Dermis blood vessel endothelial cell (primary cell): ENCODE measurements at places on chromosomes 6 and 20. TPM values are rescaled to one million over a fixed set of nuclear protein-coding genes. Genes with fewer than 3 reads are reported as not detected.

DNA sequence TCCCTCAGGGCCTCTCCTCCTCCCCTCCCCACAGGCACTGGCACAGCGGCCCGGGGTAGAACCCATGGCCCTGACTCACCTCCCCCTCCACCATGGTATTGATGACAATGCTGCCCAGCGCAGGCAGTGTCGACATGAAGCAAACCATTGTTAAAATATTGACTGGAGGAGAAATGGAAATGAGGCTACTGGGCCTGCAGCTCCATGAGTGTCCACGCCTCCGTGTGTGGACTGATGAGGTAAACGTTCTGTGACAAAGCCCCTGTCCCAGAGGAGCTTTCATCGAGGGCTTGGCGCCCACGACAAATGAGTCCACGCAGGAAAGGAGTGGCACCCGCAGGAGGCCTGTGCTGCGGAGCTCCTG, 402.7 kb downstream of the TAF4 start:
- DNase-seq, result no peak

- no peak for DNase-seq
Measured at GRCh38 chr6:35048631-35049083, 92.5 kb downstream of the TCP11 start.

GRCh38 chr20:57672164-57672563, 37.7 kb downstream of the PMEPA1 start:
- peak; percentile 95 for DNase-seq

DNA sequence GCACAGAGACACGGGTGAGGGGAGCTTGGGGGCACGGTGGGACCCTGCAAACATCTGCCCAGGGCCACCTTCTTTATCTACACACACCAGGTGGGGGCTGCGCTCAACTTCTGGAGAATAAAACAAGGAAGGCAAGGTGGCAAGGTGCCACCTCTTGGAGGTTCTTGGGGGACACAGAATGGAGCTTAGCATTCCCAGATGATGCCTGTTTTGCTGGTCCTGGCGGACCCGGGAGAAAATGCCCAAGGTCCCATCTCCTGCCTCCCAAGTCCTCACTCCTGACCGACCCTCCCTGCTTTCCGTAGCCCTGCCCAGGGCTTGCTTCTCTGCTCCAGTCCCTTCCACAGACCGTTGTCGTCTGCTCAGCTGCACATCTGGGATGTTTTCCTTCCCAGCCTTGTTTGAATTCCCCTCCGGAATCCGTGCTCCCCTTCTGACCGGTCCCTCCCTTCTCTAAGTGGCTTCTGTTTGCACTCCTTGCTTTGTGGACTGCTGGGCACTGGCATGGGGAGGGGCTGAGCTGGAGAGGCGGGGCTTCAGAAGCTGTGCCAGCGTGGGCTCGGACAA, 13.1 kb downstream of the ITPR3 start:
- peak; percentile 41 for DNase-seq

DNA sequence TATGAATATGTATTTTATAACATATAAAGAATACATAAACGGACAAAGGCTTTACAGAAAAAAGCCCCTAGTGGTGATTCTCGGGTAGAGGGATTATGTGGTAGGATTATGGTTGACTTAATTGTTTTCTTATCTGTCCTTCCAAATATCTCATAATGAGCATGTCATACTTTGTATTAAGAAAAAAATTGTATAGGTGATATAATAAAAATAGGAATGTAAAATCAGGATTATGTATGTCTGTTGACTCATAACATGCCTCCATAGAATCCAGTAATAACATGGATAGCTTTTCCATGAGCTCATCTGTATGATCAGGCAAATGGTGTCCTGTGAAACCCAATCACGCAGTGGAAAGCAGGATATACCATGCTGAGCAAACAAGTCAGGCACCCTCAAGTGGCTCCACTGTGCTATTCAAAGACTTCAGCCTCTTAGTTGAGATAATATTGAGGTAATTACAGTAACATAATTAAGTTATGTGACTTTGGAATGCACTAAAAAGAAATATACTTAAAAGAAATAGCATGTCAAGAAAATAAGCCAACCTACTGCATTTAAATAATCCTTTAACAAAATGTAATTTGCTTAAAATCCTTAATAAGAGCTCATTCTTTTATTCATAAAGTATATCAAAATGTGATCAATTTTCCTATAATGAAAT, 39.6 kb upstream of the PRELID3B start:
- peak; percentile 12 for DNase-seq

GRCh38 chr20:12152996-12153395, 235.3 kb downstream of the BTBD3 start:
- no peak for DNase-seq

Gene TSPO2
- total RNA-seq, result not detected in 2 replicates

GRCh38 chr6:161168281-161168891, 105.5 kb downstream of the AGPAT4 start:
- peak; percentile 95 for DNase-seq

DNA sequence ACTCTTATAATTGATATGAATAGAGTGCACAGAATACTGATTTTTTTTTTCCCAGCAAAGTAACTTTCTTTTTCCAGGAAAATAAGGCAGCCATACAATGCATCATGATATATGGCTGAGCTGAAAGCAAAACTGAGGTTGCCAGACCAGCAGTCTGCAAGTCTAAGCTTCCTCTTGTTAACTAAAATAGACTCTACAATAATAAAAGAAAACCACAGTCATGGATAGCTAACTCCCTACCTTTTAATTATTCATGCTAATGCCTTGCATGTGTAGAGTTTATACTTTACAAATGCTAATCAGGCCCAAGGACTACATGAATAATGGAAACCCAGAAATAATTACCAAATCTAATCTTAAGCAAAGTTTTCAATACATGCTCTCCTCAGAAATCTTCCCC, 47.4 kb downstream of the MAP7 start:
- no peak for DNase-seq

GRCh38 chr6:141735126-141735525, 397.6 kb upstream of the GJE1 start:
- DNase-seq, result no peak

Gene ULBP2
- total RNA-seq, result 2.0 and 3.7 TPM in 2 replicates

Gene KIF25
- not detected in 2 replicates for total RNA-seq

Gene PLEKHG1
- total RNA-seq, result 42.3 and 74.5 TPM in 2 replicates

DNA sequence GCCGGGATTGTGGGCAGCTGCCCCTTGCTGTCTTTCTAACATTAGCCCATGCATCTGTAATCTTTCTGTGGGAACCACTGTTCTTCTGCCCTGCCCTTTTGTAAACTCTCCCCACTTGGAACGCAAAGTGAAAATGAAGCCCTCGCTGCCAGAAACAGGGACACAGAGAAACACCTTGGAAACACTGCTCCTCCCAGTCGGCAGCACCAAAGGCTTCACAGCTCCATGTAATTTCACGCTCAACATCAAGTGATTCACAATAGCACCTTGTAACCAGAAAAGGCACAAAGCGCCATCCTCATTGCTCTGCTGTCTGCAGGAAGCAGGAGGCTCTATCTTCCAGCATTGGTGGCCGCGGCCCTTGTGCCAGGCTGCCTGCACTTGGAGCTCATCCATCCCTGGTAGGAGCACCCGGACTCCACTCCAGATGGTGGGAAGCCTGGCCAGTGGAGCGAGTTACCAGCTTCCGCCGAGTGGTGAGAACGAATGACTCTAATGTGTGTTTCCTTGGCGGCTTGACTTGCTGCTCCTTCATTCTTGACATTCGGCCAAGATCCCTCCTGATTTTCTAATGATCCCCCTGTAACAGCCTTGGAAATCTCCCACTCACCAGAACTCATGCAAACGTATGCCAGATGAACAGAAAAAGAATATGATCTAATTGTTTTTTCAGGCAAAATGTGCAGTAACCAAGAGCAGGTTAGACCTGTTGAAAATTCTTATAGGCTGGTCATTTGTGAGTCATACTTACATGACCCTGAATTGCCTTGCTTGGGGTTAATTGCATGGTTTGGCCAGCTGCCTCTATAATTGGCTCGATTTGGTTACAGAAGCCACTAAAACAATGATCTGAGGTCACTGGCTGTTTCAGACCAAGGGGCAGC, 169.1 kb upstream of the CDYL start:
- DNase-seq, result peak; percentile 96

Gene OR2B6
- total RNA-seq, result not detected in 2 replicates

Gene C20orf96
- total RNA-seq, result 3.2 and 6.7 TPM in 2 replicates

DNA sequence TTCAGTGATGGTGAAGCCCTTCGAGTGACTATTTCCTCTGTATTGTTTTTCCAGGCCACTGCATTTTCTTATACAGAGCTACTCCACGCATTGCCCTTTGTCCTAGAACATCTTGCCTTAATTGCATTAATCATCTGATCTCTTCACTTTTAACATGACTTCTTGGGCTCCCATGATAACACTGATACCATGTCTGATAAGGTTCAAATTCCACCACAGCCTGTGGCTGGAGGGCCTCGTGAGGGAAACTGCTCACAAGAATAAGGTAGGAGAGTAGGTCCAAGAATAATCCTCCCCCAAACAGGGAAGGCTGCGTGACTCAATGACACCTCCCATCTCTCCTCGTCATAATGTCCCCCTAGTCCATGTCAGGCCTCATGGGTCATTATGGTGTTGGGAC, 165.5 kb upstream of the ECI2 start:
- no peak for DNase-seq

DNA sequence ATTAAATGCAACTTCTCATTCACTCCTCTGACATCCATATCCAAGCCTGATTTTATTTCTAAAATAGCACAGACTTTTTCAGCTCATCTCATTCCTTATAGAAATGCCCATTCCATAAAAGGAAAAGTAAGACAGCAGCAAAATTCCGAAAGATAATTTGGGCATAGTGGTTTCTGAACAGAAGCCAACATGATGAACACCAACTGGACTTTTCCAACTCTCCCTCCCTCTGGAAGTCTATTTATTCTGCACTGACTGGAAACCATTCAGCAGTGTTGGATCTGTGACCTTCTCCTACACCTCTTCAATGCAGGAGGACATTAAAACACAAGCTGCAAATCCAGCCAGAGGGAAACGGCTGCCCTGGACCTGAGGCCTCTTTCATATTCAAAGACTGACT, 306.2 kb upstream of the NT5E start:
- DNase-seq, result no peak

Gene ZNF334
- total RNA-seq, result 0.34 and 2.8 TPM in 2 replicates

- DNase-seq, result no peak
Measured at GRCh38 chr6:133906050-133906449, 17.1 kb downstream of the TCF21 start.

Gene CYP39A1
- total RNA-seq, result 0.74 and 3.4 TPM in 2 replicates

DNA sequence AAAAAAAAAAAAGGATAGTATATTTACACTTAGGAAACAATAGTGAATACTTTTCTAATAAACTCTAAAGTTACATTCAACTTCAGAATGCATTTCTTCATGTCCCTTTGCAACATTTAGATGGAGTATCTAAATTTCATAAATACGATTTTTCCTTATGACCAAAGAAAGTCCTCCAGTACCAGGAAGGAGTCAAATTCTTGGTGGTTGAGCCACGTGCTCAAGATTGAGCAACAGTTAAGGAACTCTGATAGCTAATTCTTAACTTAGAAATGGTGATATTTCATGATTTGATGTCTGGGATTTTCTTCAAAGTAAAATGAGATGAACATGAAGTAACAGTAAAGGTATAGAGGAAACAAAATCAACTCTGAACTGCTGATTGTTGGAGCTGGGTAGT, 92.7 kb downstream of the SASH1 start:
- DNase-seq, result no peak

GRCh38 chr6:33978412-33979150, 167.3 kb downstream of the GRM4 start:
- no peak for DNase-seq

DNA sequence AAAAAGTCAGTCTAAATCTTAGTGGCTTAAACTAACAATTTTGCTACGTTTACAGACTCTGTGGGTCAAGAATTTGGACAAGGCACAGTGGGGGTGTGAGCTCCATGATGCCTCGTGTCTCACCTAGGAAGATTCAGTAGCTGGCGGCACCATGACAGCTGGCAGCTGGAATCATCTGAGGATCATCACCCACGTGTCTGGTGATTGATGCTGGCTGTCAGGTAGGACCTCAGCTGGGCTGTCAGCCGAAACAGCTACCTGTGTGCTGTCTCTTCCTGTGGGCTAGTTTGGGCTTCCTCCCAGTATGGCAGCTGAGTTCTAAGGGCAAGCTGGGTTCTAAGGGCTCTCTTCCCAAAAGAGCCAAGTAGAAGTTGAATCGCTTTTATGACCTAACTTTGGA, 26.4 kb upstream of the DLGAP4 start:
- no peak for DNase-seq

DNA sequence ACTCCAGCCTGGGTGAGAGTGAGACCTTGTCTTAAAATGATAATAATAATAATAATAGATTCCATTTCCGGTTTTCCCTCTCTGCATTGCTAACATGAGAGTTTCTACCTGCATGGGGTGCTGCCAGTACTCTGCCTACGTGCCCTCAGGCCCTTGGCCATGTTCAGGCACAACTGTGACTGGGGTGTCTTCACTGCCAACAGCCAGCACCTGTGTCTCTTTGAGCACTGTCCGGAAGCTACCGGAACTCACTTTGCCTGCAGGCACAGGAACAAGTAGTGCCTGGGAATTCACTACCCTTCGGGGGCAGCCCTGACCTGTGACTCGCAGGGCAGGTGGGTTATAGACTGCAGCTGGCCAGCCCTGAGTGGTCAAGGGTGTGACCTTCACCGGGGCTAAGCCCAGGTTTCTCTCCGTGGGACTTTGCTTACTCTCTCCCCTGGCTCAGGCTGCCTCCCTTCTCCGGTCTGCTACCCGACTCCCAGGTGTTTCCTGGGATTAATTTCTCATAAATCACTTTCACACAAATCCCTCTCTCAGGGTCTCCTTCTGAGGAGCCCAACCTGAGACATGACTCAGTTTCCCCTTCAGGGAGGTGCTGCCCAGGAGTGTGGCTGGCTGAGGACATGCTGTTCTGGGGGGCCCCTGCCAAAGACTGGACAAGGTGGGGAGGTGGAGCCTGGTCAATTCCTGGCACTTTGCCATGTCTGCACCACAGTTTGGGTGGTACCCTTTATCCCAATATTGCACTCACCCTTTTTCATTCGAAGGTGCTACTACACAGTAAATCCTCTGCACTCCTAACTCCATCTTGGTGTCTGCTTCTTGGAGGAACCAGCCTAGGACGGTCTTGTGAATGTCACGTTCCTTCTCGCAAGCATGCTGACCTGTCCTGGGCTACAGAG, 79.5 kb upstream of the RALGAPA2 start:
- no peak for DNase-seq

DNA sequence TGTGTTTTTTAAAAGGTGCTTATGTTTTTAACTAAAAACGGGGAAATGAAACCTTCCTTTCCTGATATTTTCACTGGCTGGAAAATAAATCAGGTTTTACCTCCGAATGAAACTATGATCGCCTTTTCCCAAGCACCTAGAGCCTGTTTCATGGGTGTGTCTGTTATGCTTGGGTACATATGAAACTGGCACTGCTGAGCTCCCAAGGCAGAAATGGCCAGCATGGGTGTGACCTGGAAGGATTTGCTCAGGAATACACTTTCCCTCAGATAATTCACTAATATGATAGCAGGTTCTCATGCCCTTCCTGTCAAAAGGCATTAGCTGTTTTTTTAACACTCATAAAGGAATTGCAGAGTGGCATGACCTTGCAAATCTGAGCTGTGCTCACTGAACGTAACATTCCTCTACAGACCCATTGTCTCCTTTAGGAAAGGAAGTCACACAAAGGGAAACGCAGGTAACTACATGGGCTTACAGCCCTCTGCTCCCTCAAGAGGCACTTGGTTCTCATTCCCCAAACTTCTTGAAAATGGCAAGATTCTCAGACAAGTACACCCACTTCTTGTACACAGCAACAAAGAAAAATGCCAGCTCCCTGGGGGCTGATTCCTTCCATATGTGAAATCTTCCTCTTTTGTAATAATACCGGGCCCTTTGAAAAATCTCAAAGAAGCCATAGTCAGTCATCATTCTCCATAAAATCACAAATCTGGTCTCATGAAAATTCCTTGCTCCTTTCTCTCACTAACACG, 72.7 kb downstream of the METTL24 start:
- no peak for DNase-seq

Gene ID4
- 0.09 and 0.85 TPM in 2 replicates for total RNA-seq
